Astrocyte (in vitro differentiated cells and primary cell): ENCODE measurements at places on chromosomes 7 and 10. TPM values are rescaled to one million over a fixed set of nuclear protein-coding genes. Genes with fewer than 3 reads are reported as not detected.

CTAGE15 gene
- total RNA-seq: 0.26 TPM in 1 of 2 replicates, not detected in the other

GRCh38 chr7:78363866-78364265 is 565.3 kb downstream of the PHTF2 start:
- DNase-seq: no peak

DNA sequence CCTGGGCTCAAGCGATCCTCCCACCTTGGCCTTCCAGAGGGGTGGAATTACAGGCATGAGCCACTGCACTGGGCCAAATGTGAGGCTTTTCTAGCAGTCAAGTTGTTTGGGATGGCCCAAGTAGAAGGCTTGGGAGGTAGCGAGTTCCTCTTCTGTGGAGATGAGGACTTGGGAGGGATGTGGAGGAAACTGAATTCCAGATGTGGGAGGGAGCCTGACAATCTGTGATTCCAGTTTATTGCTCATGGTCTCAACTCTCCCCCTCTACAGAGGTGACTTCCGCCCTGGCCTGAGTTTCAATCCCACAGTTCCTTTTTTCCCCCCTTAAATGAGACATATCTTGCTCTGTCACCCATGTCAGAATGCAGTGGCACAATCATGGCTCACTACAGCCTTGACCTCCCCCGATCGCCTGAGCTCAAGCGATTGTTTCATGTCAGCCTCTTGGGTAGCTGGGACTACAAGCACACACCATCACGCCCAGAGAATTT is 3.4 kb downstream of the STYXL1 start:
- DNase-seq: no peak

DNA sequence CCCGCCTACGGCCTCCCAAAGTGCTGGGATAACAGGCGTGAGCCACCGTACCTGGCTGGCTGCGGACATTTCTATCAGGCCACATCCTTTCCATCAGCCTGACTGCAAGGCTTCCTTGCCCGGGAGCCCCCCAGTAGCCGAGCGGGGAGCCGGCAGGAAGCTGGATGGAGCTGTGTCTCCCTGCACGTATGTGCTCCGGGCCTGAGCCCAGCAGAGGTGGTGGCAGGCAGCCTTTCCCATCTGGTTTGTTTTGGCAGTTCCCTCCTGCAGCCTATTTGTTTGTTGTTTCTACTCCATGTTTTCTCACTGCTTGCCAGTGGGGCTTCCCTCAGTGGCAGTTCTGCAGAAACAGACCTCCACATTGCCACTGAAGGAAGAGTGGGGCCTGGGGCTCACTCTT is 5.4 kb downstream of the POP7 start:
- DNase-seq: no peak

DNA sequence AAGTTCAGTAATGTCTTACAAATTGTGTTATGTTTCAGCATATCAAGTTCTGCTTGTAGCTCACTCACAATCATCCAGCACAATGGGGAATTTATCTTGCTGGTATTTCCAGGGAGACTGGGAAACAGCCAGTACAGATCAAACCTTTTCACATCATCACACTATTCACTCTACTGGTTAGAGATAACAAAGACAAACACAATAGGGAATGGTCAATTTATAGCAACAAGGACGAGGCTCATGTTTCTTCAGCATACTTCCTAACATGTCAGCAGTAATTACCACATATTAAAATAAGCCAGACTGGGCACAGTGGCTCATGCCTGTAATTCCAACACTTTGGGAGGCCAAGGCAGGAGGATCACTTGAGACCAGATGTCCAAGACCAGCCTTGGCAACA is 38.3 kb downstream of the TOMM7 start:
- peak; percentile 70 for DNase-seq

DNA sequence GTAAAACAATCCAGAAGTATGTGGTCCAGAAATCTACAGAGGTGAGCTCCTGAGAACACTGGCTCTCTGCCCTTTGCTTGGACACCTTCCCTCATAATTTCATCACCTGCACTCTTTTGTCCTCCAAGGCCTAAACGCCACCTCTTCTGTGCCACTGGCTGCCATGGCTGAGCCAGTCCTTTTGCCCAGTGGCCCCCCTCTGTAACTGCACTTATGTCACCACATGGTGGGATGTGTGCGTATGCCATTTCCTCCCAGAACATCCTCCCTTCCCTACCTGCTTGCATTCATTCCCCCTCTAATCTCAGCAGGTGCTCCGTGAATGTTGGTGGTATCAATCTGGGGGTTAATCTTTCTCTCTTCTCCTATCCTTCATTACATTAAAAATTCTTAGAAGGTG is 17.3 kb upstream of the DUSP5 start:
- no peak for DNase-seq

GRCh38 chr7:148883266-148884048 is 634 bp downstream of the EZH2 start:
- DNase-seq: no peak

- DNase-seq: peak; percentile 55
These were observed 14.2 kb upstream of the SYPL1 start for GRCh38 chr7:106126170-106126938.

- DNase-seq: no peak
These were observed 16.8 kb downstream of the IL2RA start for GRCh38 chr10:6045314-6045848.

- DNase-seq: no peak
These were observed 11.4 kb downstream of the JCAD start for GRCh38 chr10:30047924-30048531.
